ENCODE measurements at places on chromosomes 7 and 10.

GRCh38 chr7:53191836-53192443 lies 156.5 kb downstream of the POM121L12 start:
- DNase-seq, result no peak

DNA sequence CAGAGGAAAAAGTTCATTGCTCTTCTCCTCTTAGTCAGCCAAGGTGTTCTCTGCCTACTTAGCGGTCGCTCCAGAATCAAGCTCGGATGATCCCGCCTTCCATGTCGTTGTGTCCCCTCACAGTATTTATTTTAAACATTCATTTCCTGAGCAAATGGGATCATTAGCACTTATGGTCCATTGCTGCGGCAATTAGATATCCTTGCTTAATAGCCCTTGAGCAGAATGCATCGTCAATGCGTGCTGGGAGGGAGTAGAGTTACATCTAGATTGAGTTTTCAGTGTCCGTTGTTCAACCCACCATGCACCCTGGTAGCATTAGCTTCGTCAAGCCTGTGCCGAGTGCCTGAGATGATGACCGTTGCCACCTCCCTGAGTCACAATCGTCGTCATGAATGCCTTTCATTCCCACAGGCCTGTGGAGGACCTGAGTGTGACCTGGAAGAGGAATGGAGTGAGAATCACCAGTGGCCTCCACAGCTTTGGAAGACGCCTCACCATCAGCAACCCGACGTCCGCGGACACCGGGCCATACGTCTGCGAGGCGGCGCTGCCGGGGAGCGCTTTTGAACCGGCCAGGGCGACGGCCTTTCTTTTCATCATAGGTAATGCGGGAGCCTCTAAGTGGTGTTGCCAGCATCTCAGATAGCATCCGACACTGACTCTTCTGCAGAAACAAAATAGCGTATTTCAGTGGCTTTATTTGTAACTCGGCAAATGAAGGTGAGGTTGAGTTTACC lies 650.4 kb downstream of the SDK1 start:
- no peak for DNase-seq

- DNase-seq, result no peak
Observed at GRCh38 chr7:22219036-22219435, 137.9 kb downstream of the RAPGEF5 start.

- DNase-seq, result no peak
Observed at GRCh38 chr7:108062250-108063014, 59.5 kb upstream of the LAMB1 start.

DNA sequence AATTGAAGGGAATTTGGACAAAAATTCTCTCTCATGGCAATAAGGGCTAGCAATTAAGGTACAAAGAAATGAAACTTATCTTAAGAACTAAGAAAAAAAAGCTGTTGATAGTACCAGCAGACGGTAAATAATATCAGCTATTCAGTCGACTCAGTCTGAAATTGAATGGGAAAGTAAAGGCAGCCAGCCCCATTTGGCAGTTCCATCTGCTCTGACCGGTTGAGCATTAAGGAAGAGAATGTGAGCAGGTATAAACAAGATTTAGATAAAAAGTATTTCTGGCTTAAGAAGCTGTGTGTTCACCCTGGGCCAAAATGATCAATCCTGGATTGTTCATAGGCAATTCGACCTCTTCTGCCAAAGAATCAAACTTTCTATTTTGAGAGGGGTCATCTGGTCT lies 154.6 kb upstream of the NPVF start:
- no peak for DNase-seq

GRCh38 chr10:36224431-36224985 lies 582.4 kb upstream of the FZD8 start:
- no peak for DNase-seq

GRCh38 chr7:43649755-43650274 lies 66.9 kb downstream of the STK17A start:
- DNase-seq, result peak; percentile 84

DNA sequence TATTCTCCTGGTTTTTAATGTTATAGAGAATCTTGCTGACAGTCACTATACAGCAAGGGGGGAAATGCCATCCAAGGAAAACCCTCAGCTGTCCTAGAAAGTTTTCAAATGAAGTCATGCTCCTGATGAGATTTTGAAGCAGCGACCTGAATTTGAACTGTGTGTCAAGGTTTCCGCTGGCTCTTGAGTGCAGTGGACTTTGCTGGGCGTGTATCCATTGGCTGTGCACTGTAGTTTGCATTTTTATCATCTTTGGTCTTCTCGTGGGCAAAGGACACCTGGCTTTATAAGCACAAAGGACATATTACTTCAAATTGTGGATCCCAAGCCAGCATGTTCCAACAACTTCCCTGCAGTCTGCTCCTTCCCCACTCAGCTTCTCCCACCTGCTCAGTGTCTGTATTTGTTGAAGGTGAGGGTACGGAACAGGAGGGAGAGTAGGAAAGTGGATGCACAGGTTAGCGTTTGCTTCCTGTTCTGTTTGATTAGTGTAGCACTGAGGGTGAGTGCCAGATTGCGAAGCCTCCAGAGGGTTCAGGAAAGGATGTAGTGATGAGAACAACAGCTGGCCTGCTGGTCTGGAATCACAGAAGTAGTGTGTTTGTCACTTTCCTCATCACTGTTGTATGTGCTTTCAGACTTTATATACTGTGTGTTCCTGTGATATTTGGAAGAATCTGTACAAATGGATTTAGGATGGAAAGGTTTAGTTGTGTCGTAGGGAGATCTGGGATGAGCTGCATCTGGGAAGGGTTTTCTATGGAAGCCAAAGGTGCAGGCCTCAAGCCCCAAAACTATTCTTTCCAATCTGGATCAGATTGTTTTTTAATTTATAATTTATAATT lies 204.8 kb downstream of the BMPER start:
- DNase-seq, result no peak

DNA sequence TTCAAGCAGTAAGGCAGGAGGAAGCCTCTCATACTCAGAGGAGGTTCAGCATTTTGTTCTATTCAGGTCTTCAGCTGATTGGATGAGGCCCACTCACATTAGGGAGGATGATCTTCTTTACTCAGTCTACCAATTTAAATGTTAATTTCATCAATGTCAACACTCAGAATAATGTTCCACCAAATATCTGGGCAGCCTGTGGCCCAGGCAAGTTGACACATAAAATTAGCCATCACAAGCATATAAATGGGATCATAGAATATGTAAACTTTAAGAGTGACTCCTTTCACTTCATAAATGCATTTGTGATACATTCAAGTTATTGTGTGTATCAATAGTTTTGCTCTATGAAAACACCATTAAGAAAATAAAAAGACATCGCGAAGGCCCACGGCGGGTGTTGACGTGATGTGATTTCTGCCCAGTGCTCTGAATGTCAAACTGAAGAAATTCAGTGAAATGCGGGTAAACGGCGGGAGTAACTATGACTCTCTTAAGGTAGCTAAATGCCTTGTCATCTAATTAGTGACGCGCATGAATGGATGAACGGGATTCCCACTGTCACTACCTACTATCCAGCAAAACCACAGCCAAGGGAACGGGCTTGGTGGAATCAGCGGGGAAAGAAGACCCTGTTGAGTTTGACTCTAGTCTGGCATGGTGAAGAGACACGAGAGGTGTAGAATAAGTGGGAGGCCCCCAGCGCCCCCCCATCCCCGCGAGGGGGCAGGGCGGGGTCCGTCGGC lies 536.1 kb upstream of the AUTS2 start:
- DNase-seq, result no peak

- DNase-seq, result peak; percentile 81
Observed at GRCh38 chr7:131010717-131011431, 276.9 kb upstream of the KLF14 start.

GRCh38 chr10:50396491-50397311 lies 145.4 kb upstream of the ASAH2 start:
- no peak for DNase-seq

DNA sequence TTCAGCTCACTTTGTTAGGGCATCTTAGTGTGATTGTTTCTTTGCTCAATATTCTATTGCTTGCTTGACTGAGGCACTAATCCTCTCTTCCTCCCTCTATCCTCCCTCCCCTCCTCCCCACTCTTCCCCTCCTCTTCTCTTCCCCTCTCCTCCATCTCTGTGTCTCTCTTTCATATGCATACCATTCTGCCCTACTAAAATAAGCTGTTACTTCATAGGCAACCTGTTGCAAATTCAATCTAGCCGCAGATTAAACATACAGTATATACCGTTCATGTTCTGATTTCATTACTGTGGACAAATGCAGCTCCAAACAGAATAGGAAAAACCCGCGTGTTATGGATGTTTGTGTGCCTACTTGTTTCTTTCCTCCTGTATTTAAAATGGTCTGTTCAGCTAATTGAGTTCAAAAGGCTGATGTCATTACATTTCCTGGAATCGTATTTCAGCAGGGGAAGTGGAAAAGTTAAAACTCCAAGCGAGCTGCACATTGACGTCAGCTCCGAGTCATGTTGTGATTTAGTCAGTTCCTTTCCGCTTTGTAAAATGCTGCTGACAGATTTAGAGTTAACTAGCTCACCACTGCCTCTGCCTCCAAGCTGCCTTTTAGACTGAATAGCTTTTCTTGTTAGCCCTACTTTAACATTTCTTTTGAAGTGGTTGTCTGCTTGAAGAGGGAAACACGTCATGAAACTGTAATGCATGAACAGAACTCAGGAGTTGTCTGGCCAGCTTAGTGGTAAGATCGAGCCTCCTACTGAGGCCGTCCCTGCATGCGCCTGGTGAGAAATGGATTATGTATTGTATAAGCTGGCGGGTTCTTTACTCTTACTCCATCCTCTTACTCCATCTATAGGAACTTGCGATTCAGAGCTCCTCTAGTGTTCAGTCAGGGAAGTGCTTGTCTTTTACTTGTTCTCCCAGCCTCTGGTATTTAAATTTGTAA lies 69.0 kb downstream of the CREM start:
- peak; percentile 93 for DNase-seq

DNA sequence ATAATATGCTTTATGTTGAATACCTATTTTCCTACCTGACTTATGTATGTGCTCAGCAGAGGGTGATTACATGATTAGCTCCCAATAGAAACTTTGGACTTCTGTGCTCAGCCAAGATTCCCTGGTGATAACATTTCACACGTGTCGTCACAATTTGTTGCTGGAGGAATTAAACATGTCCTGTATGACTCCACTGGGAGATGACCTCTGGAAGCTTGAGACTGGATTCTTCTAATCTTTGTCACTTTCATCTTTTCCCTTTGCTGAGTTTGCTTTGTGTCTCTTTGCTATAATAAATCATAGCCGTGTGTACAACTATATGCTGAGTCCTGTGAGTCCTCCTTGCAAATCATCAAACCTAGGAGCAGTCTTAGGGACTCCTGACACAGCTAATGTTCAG lies 120.9 kb upstream of the LRRTM3 start:
- no peak for DNase-seq

- no peak for DNase-seq
Observed at GRCh38 chr7:106643216-106644000, 17.6 kb downstream of the CCDC71L start.

GRCh38 chr7:1922870-1923236 lies 252.8 kb downstream of the ELFN1 start:
- DNase-seq, result no peak

DNA sequence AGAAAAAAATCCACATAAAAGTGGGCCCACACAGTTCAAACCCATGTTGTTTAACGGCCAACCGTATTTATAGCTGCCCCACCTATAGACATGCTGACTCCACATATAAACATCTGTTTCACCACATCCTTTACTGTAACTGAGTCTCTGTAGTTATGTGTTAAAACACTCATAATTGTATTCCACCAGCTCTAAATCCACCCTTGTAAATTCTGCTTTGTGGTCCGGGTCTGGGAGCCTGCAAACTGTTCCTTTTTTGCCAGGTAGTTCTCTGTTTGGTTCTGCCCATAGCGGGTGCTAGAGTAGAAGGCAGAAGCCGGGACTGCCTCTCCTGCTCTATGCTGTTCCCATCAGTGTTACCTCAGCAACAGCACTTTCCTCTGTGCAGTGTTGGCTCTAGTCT lies 20.2 kb upstream of the FHIP2A start:
- DNase-seq, result peak; percentile 59

GRCh38 chr10:117987244-117987909 lies 59.4 kb downstream of the RAB11FIP2 start:
- DNase-seq, result no peak

GRCh38 chr10:24385776-24386175 lies 176.8 kb downstream of the KIAA1217 start:
- DNase-seq, result no peak

- DNase-seq, result peak; percentile 69
Observed at GRCh38 chr7:151232917-151233701, 826 bp downstream of the CHPF2 start.

DNA sequence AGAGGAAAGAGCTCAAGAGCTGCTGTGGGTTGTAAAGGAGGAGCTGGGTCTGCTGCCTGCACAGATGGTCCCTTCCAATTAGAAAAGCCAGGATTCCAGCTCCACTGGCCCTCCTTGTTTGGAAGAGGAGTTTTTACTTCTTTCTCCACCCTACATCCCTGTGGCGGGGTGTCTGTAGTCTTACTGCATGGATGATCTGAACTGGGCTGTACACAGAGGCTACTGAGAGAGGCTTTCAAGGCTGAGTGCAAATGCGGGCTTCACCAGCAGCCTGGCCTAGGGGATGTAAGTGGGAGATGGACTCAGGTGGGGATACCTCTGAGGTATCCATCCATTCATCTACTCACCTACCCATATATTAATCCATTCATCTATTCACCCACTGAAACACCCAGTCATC lies 7.1 kb upstream of the CXCL12 start:
- no peak for DNase-seq

- DNase-seq, result no peak
Observed at GRCh38 chr10:52280051-52280450, 34.0 kb upstream of the DKK1 start.

DNA sequence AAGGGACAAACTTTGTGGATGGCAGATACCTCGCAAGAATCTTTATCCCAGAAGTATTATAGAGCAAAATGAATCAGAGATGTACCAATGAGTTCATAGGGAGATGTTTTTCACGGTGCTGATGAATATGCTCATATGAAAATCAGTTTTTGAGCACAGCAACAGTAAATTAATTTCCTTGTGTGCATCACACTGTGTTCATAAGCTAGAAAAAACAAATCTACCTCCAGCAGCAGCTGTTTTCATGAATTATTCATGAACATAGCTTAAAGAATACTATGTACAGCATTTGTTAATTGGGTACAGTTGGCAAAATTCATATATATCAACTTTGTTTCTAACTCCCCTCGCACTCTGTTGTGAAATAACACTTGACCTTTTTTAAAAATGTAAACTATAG lies 809.8 kb downstream of the GRM8 start:
- DNase-seq, result no peak
